ENCODE measurements at places on chromosomes 2 and 18.

DNA sequence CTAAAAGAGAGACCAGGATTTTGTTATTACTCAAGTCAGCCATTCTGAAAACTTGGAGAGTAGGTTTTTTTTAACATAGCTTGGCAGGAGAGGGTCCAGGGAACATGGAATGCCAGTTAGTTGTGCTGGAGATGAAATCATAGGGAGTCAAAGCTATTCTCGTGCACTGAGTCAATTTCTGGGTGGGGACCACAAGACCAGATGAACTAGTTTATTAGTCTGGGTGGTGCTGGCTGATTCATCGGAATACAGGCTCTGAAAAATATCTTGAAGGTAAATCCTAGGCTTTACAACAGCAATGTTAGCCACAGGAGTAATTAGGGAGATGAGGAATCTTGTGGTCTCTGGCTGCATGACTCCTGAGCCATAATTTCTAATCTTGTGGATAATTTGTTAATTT, 921.4 kb downstream of the TRIB2 start:
- DNase-seq: no peak

DNA sequence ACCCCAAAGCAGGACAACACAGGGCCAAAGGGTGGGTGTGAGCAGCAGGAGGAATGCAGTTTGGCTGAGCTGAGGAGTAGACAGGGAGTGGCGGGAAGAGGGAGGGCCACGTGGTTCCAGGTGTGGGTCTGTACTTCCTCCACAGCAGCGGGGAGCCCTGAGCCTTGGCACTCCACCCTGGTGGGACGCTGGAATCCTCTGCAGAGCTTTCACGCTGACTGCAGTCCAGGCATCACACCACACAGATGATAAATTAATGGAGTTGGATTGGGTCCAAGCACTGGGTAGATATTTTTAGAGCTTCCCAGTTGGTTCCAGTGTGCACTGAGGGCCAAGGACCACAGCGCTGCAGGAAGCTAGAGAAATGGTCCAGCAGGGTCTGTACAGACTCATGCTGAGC, 67.0 kb upstream of the TMEM200C start:
- no peak for DNase-seq

DNA sequence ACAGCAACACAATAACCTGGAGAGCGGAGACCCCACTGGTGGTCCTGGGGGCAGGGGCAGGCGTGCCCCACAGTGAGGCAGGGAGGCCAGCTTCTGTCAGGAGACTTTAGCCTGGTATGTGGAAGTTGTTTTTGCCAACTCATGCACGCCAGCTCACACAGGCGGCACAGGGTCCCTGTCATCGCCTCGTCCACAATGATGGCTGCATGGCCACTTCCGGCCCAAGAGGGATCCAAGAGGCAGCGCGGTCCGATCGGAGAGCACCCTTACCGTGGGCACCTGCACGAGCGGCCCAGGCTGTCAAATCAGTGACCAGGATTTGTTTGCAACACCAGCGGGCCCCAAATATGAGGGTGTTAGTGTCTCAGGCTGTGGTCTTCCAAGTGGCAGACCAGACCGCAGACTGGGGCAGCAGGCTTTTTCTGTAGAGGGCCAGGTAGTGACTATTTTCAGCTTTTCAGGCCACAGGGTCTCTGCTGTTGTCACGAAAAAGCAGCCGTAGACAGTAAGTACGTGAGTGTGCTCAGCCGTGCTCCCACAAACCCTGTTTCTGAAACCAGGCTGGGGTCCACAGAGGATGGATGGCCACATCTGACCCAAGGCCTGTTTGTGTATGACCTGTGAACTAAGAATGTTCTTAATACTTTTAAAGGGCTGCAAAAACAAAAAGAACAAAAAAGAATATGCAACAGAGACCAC, 21.2 kb downstream of the SNED1 start:
- DNase-seq: no peak

GRCh38 chr2:136487421-136487820, 277.9 kb upstream of the THSD7B start:
- DNase-seq: no peak

DNA sequence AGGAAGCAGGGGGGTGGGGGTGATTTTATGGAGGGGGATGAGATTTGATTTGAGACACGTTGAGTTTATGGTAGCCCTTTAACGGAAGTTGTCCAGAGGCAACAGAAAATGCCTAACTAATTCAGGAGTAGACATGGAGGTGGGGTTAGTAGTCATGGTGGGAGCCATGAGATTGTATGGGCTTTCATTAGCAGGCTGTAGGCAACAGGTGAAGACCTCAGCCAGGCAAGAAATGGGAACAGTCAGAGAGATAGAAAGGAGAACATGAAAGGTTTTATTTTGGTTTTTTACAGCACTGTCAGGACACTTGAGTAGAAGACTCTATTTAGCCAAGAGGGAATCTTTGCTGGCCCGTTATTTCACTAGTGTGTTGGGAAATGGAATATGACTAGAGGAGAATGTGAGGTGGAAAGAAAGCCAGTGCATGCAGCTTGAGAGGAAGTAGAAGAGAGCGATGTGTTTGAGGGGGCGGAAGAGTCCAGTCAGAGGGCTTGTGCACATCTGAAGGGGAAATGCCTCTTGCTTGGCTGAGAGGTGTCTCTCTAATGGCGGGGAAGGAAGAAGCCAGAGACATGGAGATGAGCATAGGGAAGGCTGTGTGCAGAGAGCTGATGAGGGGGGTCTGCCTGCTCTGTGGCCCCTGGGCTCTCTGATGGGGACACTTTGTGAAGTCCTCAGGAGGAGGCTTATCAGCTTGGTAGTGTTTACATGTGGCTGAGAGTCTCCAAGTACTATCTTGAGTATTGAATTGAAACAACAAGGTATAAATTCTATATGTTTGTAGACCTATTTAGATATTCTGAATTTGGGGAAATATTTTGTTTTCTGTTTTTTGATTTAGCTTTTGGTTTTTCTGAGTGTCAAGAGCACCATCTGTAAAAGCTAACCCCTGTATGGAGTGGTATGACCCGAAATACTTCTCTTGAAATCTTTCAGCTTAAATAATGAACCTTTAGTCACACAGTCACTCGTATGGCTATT, 66.9 kb upstream of the ITM2C start:
- no peak for DNase-seq

DNA sequence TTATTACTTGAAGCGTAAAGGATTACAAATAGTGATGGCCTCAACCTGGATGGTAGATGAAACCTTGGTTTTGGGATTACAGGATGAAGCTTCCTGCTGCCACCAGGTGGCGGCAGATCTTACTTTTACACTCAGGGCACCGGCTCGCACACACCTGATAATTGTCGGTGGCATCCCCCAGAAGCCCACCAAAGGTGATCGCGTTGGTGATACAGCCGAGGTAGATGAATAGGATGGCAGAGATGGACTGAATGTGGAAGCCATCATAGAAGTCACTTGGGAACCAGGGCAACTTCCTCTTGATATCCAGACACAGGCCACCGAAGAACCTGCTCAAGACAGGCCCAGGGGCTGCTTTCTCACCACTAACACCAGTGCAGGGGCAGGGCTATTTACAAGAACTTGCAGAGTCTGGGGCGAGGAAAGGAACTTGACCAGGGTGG, 51.8 kb downstream of the MTHFD2 start:
- peak; percentile 33 for DNase-seq

DNA sequence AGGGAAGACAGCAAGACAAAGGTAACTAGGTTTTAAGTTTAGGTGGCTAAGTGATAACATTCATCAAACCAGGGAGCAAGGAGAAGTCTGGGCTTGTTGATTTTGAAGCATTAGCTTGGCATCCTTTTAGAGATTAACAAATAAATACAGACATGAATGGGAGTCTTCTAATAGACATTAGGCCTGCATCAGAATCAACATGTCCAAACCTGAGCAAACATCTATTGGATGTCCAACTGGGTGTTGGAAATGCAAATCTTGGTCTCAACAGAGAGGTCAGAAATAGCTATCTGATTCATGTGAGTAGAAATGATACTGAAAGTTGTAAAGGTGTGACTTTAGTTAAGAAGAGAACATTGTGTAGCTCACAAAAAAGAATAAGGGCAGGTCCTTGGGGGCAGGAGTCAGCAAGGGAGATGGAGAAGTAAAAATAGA, 85.5 kb upstream of the RND3 start:
- DNase-seq: no peak

GRCh38 chr2:206983161-206983859, 44.0 kb downstream of the CPO start:
- no peak for DNase-seq

GRCh38 chr2:216508229-216508628, 9.6 kb downstream of the RPL37A start:
- no peak for DNase-seq

DNA sequence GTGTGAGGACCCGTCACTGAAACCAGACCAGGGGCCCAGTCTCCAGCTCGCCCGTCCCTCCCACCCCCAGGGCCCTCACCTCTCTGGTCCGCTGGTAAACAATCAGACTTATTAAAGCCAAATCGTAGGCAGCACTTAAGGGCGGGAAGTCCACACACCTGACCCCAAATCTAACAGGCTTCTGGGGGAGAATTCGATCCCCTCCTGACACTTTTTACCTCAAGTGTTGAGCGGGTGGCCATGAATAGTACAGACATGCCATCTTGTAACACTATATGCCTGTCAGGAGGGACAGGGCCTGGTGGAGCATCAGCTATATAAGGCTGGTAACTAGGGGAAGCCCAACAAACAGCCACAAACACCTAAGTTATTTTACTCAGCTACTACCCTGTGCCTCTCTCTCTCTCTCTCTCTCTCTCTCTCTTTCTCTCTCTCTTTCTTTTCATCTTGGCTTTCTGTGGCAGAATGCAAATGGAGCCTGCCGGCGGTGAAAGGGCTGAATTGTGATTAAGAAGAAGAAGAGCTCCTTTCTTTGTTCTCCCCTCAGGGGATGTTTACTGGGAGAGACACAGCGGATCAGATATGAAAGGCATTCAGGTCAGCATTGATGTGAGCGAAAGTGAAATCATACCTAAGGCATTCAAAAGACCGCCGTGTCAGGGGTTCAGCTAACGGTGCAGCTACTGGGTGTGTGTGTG, 9.5 kb downstream of the ZEB2 start:
- peak; percentile 72 for DNase-seq

DNA sequence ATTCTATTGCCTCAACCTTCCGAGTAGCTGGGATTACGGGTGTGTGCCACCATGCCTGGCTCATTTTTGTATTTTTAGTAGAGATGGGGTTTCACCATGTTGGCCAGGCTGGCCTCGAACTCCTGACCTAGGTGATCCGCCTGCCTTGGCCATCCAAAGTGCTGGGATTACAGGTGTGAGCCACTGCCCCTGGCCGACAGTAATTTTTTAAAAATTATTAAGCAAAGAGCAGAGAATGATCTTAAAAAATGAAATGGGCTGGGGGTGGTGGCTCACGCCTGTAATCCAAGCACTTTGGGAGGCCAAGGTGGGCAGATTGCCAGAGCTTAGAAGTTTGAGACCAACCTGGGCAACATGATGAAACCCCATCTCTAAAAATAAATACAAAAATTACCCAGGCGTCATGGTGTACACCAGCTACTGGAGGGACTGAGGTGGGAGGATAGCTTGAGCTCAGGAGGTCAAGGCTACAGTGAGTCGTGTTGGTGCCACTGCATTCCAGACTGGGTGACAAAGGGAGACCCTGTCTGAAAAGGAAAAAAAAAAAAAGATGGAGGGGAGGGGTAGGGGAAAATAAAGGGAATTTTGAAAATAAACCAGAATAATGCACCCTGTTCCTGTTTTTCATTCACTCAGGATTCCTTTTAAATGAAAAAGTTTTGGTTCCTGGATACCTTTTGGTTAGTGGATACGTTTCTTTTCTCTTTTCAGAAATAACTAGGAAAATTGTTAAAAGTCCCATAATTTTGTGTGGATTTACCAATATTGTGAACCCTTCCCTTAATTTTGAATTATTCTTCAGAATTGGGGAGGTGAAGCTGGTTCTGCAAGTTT, 33.9 kb downstream of the MAP4K4 start:
- DNase-seq: no peak

DNA sequence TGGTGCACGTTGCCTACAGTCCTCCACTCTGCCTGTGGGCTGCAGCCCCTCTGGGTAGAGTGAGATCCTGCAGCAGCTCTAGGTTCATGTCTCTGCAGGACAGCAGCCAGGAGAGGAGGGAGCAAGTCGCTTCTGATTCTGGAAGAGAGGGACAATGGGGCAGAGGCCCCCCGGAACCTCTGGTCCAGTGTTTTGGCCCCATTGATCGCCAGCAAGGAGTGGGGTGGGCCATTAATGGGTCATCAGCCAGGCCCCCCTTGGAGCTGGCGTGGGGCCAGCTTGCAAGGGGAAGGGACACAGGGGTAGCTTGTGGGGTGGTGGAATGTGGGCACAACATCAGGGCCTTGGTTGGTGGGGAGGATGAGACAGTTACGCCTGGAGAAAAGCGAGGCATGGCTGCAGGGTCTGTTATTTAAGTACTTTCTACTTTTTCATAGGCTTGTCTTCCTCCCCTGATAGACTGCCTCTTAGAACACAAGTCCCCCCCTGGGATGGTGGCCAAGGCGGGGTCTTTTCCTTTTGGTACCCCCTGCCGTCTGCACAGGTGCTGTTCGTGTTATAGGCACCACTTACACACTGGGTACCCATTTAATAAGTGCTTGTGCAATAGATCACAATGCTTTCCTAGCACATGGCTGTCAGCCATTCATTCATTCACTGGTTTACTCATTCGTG, 44.6 kb downstream of the INHBB start:
- DNase-seq: no peak

DNA sequence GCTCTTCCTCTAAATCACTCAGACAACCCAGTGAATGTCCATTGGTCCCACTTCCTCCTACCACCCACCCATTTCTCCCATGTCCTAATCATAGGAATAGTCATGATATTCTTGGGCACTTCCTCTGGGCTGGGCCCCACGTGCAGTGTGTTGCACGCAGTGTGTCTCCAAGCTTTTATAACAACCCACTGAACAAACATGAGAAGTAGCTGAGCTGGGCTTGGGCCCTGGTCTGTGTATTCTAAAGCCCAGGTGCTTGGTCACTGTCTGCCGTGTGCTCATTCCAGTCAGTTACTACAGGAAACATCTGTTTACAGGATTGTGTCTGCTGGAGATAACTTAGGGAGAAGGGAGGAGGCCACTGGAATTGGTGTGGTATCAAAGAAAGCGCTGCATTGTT, 64.2 kb upstream of the THOC1 start:
- no peak for DNase-seq

DNA sequence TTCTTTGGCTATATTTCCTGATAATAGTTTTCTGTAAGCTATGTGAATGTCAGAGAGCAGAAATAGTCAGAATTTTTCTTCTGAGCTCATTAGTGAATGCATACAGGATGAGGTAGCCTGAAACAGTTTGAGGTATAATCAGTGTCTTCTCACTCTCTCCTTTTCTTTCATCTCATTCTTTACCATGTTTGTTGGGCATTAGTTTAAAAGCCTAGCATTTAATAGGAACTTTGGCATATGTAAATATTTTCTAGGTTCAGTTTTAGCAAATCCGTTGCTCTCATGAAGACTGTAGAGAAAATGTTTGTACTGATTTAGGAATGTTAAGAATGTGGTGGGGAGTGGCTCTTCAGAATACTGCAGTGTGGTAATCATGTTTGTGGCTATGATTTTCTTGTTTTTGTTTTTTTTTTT, 119.4 kb downstream of the PARD3B start:
- peak; percentile 76 for DNase-seq

DNA sequence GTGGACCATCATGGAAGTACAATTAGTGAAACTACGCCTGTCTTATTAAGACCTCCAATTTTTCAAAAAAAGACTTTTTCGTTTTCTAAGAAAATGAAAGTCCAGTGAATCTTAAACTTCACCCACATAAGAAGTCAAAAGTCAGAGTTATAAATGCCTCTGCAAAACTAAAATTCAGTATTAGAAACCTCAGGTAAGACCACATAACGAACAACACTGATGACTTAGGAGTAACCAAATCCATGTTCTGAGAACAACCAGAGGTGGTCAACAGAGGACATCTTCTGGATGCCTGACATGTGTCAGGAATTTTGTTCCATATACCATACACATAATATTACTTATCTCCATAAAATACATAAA, 62.4 kb downstream of the RPL31 start:
- no peak for DNase-seq

GRCh38 chr18:23521271-23521670, 18.0 kb downstream of the RMC1 start:
- peak; percentile 11 for DNase-seq
